GOT3 (cell line): ENCODE measurements at places on chromosomes 5 and 9.

- DNase-seq: no peak
Observed at GRCh38 chr9:13491138-13491492, 211.6 kb upstream of the MPDZ start.

DNA sequence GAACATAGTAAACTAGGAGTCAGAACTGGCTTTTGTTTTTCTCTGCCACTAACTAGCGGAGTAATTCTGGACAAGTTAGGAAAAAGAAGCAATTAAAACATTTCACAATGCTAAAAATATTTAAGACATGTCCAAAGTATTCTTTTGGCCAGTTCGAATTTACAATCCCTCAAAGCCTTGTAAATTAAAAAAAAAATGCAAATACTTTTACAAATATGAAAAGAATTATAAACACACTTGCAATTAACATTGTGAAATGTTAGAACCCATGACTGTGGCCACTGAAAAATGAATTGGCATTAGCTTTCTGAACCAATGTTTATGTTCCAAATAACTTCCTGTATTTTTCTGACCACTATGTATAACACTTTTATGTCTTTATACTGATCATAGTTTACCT, 2.2 kb downstream of the RAD1 start:
- no peak for DNase-seq

DNA sequence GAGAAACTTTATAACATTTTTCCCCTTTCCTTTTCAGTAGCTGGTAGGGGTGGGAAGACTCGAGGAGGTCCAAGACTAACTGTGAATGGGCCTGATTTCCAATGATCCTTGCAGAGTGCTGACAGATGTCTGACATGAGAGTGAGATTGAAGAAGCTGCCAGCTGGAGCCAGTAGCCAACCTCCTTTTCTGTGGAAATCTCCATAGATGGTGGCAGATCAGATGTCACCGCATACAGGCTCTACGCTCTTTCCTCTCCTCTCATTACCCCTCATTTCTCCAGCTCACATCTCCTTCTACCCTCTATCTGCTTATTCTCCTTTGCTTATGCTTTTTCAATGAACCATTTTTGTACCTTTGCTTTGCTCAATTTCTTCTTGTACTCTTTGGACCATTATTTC, 395.2 kb upstream of the TNC start:
- no peak for DNase-seq

- DNase-seq: no peak
Observed at GRCh38 chr9:134698587-134699342, 57.2 kb downstream of the COL5A1 start.

DNA sequence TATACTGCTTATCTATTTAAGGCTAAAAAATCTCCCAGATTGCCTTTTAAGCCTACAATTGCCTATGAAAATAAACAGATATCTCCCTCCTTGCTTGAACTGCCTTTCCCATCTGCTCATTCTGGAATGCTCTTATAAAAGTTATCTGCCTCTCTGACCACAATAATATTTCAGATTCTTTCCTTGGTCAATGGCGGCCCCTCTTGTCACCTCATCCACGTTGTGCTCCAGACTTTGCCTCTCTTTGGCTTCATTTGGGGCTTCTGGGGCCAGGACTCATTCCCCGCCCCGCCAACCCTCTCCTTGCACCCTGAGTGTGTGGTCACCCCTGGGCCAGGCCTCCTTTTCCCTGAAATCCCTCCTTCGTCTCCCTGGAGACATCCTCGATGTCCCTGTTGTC, 110.0 kb upstream of the RPS23 start:
- no peak for DNase-seq

GRCh38 chr5:158074992-158075769, 216.2 kb upstream of the CLINT1 start:
- DNase-seq: peak; percentile 36

DNA sequence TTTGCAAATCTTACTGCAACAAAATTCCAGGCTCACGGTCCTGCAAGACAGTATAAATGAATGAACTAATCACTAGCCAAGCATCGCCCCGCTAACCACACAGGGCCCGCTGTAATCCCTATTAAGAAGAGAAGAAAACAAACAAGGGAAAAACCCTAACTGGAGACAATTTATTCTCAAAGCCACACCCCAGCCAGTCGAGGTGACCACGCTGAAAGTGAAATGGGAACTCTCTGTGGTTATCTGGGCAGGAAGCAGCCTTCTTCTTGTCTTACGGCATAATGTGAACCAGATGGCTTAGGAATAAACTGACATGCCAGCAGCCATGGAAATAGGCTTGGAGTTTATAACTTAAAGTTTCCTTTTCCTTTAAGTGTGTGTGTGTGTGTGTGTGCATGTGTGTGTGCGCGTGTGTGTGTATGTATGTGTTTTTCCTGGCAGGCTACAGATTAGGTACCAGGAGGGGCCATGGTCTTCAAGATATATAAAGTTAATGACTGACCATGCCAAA, 120.2 kb downstream of the SEMA6A start:
- DNase-seq: peak; percentile 16

GRCh38 chr9:34382879-34383278, 6.2 kb upstream of the MYORG start:
- DNase-seq: no peak

- DNase-seq: no peak
Observed at GRCh38 chr5:80240368-80240986, 15.4 kb downstream of the SERINC5 start.

DNA sequence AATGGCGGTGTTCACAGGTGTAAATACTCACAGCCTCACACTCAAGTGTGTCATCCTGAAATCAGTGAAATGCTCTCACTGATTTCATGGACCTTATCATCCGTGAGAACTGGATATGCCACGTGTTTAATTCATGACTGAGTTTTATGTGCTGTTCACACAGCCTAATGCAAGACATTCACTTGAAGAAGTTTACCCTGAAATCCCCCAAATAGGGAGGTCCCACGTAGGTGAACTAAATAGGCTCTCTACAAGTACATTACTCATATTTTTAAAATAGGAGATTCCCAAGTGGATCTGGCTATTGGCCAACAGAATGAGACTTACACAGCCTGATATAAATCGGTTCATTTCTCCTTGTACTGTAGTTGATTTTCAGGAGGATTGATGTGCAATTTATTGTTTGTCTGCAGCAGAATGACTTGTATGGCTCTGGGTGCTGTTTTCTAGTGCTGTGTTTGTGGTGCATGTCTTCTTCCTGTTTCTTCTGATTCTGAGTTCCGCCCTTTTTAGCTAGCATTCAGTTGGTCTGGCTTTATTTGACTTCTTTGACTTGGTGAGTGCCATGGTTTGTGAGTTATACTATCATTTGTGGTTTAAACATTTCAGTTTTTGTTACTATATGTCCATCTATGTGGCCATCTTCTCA, 25.1 kb downstream of the TRIO start:
- no peak for DNase-seq

- no peak for DNase-seq
Observed at GRCh38 chr9:20215552-20215951, 406.7 kb downstream of the MLLT3 start.

- no peak for DNase-seq
Observed at GRCh38 chr9:129609486-129610212, 11.3 kb downstream of the C9orf50 start.

GRCh38 chr9:33159777-33160127, 7.4 kb downstream of the B4GALT1 start:
- no peak for DNase-seq

GRCh38 chr5:19497229-19497815, 490.7 kb downstream of the CDH18 start:
- no peak for DNase-seq

DNA sequence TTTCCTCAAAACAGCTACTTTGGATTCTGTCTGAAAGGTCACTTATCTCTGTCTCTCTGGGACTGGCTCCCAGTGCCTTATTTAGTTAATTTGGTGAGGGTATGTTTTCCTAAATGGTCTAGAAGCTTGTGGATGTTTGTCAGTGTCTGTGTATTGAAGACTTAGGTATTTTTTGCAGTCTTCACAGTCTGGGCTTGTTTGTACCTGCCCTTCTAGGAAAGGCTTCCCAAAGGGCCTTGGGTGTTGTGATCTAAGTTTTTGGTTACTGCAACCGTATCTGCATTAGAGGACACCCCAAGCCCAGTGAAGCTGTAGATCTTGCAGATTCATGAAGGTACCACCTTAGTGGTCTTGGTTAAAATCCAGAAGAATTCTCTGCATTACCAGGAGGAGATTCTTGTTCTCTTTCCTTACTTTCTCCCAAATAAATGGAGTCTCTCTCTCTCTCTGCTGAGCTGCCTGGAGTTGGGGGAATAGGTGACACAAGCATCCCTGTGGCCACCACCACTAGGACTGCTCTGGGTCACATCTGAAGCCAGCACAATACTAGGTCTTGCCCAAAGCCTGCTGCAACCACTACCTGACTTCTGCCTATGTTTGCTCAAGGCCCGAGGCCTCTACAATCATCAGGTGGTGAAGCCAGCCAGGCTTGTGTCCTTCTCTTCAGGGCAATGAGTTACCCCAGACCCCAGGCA, 17.8 kb upstream of the CCNB1 start:
- DNase-seq: no peak
